Activated T-cell treated with anti-CD3 and anti-CD28 coated beads, Interleukin-2, amount 50 U/mL, for 72 hours (primary cell): ENCODE measurements at places on chromosomes 12 and 14.

DNA sequence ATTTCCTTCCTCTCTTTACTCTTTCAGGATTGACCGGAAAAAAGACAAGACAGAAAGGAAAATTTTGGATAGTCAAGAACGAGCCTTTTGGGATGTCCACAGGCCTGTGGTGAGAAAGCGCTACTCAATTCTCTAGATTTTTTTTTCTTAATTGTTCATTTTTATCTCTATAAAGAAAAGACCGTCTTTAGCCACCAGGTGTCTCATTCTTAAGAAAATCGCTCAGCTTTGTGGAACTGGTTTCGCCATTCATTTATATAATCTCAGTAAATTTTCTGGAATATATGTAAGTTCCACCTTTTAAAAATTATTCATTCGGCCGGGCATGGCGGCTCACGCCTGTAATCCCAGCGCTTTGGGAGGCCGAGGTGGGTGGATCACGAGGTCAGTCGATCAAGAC is 421.1 kb downstream of the DPF3 start:
- no peak for DNase-seq

GRCh38 chr12:114750917-114751316 is 66.9 kb upstream of the TBX3 start:
- DNase-seq: no peak

DNA sequence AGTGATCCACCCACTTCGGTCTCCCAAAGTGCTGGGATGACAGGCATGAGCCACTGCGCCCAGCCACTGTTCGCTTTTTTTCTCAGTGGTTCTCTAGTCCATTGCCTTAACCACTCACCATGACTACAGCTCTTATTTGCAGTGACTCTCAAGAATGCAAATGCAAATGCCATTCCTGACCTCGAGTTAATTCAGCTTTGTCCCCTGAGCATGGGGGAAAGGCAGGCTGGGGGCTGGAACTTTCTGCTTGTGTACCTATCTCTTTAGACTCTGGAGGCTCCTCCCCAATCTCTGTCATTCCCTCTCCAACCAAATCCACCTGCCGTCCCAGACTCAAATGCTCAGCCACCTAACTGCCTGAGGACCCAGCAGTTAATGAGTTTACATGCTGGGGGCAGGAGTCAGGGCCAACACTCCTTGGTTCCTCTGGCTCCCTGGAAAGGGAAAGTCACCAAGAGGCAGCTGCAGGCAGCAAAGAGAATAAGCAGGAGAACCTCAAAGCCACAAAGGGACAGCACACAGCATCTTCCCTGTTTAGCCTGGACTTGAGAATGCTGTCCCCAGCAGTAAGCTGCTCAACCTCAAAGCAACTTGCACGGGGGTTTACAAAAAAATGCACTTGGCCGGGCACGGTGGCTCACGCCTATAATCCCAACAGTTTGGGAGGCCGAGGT is 5.3 kb upstream of the HNF1A start:
- no peak for DNase-seq

GRCh38 chr14:21414137-21414631 is 30.4 kb upstream of the SUPT16H start:
- peak; percentile 16 for DNase-seq

- no peak for DNase-seq
Measured at GRCh38 chr14:53881161-53881871, 75.3 kb downstream of the BMP4 start.

DNA sequence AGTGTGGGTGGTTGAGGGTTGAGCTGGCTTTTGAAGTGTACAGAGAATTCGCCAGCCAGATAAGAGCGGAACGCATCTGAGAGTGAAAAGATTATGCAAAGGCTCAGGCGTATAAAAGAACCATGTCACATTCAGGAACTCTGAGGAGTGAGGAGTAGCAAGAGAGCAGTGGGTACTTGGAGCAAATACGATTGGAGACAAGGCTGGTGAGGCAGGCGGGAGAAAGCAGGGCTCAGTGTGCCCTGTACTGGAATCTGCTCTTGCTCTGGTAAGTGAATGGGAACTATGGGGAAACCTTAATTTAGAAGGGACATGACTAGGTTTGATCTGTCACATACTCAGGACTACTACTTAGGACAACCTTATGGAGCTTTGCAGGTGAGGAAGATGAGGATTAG is 87.0 kb downstream of the PTPRB start:
- no peak for DNase-seq

DNA sequence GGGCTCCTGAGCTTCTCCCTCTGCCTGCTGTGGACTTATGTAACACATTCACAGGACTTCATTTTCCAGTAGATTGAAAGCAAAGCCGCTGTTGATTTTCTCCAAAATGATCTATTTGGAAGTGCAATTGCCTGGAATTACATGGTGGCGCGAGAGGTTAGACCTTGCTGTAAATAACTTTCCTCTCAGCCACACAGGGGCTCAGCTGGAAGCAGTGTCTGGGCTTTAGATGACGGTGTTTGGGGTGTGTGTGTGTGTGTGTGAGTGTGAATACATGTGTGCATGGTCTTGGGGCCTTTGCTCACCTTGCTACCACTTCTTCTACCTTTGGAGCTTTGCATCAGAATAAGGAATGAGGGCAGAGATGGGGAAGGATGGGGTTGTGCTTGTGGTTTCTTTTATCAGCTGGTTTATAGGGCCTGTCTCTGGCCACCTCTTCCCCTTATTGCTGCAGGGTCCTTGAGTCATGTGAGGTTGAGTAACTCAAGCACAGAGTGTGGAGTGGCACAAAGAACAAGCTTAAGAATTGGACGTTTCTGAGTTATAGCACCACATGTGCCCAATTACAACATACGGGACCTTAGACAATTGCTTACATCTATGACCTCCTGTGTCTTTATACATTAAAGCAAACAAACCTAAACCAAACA is 280.6 kb downstream of the NRXN3 start:
- no peak for DNase-seq

- no peak for DNase-seq
Measured at GRCh38 chr14:22991852-22992251, 9.5 kb upstream of the AJUBA start.

GRCh38 chr12:77294016-77294415 is 228.6 kb upstream of the E2F7 start:
- DNase-seq: no peak

DNA sequence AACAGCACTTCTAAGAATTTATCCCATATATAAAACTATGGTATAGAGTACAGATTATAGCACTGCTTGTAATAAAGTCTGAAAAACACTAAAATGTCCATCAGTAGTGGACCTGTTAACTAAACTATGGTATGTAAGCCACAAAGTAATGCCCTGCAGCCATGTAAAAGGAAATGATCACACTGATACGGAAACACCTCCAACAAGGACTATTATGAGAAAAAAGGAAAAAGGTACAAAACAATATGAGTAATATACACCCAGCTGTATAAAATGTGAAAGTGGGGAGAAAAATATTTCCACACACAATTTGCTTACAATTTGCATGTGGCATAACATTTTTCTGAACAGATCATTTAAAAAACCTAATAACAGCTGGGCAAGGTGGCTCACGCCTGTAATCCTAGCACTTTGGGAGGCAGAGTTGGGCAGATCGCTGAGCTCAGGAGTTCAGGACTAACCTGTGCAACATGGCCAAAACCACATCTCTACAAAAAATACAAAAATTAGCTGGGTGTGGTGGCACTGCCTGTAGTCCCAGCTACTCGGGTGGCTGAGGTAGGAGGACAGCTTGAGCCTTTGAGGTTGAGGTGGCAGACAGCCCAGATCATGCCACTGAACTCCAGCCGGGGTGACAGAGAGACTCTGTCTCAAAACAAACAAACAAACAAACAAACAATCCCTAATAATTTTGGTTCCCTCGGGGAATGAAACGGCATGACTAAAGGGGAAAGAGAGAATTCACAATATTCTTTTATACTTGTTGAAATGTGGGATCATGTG is 250.5 kb downstream of the MED13L start:
- DNase-seq: no peak

- DNase-seq: no peak
Measured at GRCh38 chr12:124940143-124940392, 25.6 kb upstream of the UBC start.

DNA sequence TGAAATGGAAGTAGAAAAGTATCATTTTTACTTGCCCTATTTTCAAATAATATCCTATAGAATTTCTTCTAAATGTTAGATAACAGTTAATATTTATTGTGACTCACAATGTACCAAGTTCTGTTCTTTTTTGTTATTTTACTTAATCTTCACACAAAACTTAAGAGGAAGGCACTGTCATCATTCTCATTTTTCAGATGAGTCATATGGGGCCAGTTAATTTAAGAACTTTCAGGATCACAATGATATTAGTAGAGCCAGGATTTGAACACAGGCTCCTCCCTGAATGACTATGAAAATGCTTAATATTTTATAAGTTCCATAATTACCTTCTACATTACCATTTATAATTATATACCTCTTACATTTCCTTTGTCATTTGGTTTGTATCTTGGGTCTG is 10.4 kb upstream of the TMEM260 start:
- no peak for DNase-seq

DNA sequence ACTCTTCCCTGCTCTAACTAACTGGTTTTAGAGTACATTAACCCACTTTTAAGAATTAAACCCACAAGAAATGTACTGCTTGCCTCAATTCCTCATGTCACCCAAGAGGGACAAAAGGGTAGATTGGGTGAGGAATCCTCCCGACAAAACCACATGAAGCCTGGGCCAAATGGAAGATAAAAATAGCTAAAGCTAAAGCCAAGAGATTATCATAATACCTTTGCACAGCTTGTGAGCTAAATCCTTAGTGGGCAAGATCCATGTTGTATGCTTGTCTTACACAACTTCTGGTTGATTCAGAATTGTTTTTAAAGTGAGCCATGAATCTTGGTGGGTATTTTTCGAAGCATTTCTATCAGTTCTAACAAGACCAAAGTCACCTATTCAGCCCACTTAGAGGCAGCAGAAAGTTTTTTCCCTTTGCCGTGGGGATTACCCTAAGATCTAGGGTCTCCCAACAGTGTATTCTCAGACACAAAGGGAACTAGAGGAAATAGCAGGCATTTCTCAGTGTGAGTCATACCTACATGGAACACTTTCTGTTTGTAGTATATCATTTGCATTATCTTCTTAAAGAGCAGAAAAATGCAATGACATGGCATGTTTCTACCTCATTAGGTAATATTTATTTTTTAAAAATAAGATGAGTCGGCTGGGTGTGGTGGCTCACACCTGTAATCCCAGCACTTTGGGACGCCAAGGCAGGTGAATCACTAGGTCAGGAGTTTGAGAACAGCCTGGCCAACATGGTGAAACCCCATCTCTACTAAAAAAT is 616.6 kb downstream of the KCNH5 start:
- DNase-seq: no peak

DNA sequence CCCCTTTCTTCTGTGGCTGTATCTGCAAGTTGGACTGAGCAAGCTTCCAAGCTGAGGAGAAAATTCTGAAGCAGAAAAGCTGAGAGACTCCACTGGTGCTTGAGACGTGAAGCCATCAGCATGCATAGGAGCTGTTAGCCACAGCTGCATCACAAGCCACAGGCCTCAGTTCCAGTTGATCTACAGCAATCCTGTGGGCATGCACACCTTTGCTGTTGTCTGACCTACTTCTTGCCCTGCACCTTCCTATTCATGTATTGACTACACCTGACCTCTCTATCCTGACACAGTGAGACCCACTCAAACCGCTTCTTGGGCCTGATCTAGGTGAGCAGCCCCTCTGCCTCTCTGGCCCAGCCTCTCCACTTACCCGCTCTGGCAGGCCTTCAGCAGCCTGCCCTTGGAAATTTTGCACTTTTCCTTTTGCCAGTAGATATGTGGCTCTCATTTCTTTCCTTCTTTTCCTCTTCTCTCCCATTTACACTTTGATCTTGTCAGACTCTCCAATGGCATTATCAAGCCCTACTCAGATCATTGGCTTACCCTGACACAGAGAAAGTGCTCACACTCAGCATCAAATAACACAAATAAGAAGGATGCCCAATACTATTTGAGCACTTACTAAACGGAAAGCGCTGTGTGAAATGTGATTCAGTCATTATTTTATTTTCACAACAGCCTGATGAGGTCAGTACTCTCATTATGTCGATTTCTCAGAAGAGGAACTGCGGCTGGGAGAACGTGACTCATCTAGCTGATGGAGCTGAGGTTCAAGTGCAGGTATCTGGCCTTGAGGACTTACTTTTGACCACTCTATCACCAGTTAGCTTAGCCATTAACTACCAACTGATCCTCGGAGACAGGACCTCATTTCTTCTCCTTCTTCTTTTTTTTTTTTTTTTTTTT is 21.9 kb upstream of the PTGR2 start:
- peak; percentile 69 for DNase-seq

DNA sequence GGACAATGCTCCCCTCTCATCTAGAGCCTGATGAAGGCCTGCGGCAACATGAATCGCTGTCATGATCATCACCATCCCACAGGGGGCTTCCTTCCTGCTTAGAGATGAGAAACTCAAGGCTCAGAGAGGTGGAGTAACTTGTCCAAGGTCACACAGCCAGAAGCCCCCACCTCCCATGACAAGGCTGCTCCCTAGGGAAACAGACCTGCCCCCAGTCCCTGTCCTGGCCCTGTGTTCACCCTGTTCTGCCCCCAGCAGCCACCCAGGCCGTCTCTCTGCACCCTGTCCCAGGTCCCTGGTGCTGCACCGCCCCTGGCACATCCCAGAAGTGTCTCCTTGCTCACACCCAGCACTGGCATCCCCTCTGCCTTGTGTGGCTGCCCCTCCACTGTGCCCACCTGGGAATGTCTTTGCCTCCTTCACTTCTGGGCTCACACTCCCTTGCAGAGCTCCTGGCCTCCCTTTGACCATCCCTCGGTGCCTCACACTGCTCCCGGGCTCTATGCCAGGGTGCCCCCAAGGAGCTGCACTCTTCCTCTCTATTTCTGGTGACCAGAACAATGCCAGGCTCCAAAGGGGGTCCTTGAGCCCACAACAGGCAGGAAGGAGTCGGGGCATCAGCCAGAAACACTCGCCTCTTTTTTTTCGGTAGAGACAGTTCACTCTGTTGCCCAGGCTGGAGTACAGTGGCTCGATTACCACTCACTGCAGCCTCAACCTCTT is 70.5 kb downstream of the BCL11B start:
- no peak for DNase-seq

- DNase-seq: no peak
Measured at GRCh38 chr14:62854951-62855350, 190.3 kb downstream of the KCNH5 start.

GRCh38 chr12:15856097-15856982 is 25.8 kb upstream of the STRAP start:
- DNase-seq: peak; percentile 52

DNA sequence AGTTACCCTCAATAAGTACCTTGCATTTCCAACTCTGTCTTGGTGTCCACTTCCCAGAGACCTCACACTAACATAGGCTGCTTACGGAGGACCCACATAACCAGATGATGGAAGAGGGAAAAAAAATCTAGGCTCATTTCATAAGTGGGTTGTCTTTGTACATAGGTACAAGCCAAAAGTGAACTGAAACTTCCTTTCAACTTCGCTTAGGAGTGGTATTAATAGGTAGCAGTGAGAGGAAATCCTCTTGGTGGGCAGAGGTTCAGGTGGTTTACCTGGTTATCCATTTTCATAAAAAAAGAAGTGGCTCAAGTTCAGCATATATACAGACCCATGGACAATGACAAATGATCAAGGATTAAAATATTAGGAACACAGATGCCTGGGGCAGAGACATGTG is 35.8 kb upstream of the RNU6-7 start:
- DNase-seq: no peak

GRCh38 chr14:79924551-79924950 is 286.8 kb downstream of the DIO2 start:
- DNase-seq: no peak
